ENCODE measurements at places on chromosomes 5 and 9.
A peak's percentile ranks its signal among the peaks of the same experiment; 100 is the strongest.

GRCh38 chr5:32654427-32654826 lies 56.7 kb upstream of the NPR3 start:
- no peak for DNase-seq

DNA sequence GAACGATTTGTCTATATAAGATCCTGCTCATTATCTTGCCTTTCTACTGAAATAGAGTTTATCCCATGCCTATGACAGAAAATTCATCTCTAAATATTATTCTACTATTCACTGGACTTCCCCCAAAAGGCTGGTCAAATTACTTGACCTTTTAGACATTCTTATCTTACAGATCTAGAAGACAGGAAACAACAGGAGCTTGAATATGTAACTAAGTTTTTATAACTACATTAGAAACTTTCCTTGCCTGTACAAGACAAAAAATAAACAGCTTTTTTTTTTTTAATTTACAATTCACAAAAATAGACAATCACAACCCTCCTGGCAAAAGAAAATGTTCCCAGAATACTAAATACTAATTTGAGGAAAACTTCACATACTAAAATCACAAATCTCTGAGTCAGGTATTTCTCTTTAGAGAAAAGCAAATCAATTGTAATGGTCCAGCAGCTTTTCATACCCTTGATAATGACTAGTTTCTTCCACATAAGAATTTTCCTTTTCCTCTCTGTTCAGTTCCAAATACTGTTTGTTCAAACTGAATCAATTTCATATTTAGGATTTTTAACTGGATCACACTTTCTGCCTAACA lies 68.6 kb downstream of the MLLT3 start:
- DNase-seq, result no peak

DNA sequence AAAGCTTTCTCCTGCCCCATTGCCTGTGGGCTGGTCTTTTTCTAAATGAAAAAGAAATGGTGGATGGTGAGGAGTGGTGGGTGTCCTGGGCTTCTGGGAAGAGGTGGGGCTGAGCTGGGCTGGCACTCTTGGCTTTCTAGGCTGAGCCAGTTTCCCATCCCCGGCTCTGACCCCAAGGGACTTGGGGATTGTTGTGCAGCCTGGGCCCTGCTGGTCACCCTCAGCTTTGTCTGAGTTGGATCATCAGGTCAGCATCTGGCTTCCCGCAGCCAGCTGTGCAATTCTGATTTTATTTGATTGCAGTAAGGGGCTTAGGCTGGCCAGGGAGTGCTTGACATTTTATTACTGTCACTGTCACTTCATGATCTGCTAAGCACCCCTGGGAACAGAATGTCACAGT lies 25.3 kb downstream of the GLRA1 start:
- no peak for DNase-seq

- DNase-seq, result no peak
These were observed 87.2 kb upstream of the DMRT1 start for GRCh38 chr9:754150-754931.

GRCh38 chr5:139390639-139391569 lies 1.2 kb upstream of the MZB1 start:
- DNase-seq, result no peak

DNA sequence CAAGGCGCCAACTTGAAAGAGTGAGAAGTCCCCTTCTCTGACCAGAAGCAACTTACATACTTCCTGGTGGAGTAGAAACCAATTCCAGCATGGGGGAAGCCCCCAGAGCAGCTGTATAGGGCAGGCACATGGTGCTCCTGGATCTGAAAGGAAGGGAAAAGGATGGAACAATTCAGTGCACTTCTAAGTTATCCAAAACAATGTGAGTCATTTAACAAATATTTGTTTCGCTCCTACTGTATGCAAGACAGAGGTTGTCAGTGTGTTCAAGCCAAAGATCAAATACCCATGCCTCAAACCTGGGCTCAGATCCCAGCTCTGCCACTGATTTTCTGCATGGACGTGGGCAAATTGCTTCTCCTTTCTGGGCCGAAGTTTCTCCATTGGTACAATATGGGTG lies 67.1 kb downstream of the LHX2 start:
- DNase-seq, result no peak

DNA sequence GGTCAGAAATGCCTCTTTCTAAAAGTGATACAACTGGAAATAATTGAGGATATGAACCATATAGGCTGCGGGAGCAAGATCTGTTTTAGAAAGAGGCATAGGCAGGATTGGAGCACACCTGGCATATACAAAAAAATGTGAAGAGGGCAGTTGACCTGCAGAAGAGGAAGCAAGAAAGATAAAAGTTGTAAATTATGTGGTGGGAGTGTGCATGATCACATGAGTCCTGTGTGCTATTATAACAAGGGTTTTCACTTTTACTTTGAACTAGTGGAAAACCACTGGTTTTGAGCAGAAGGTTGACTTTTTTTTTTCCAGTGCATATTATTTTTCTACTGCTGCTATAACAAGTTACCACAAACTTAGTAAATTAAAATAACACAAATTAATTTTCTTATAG lies 489.3 kb downstream of the ANXA1 start:
- no peak for DNase-seq

DNA sequence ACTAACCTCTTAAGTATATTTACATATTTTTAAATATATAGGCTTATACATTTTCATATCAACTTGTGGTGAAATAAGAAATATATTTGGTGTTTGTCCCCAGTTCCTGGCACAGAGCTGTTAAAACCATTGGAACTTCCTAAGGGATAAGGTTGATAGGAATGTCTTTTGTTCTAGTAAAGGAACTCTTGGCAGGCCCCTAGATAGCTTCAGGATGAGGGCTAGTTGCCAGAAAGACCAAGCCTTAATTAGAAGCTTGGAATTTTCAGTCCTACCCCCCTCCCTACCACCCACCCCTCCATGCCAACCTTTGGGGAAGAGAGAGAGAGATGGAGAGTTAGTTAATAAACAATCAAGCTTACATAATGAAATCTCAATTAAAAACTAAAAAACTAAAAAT lies 638.6 kb upstream of the ACO1 start:
- DNase-seq, result no peak

DNA sequence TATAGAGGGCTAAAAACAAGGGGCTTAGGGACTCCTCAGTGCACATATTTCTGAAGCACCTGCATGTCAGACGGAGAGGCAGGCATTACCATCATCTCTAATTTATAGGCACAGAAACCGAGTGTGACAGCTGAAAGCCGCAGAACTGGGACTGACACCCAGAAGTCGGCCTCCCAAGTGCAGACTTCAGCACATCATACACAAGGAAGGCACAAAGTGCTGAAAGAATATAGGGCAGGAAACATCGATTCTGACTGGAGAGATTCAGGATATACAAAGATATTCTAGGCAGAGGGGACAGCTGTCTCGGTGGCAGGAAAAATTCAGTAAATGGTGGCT lies 11.2 kb downstream of the MRPS27 start:
- no peak for DNase-seq

GRCh38 chr9:73143711-73144328 lies 7.8 kb upstream of the ANXA1 start:
- DNase-seq, result no peak

DNA sequence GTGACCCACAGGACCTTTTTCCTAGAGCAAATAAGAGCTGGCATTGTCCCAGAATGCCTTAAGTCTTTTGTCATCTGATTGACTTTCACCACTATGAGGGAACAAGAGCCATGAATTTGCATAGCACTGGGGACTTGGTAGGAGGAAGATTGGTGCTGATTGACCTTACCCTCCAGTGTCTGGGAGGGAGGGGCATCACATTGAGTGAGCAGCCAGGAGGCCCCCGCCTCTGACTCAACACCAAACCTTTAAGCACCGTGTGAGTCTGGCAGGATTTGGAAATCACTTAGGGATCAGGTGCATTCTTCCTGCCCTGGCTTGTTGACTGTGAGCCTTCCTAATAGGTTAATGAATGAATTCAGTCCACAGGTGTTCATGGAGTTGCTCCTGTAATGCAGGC lies 40.7 kb downstream of the WNK2 start:
- DNase-seq, result no peak

GRCh38 chr5:52825826-52826225 lies 38.1 kb downstream of the ITGA1 start:
- peak; percentile 94 for DNase-seq

DNA sequence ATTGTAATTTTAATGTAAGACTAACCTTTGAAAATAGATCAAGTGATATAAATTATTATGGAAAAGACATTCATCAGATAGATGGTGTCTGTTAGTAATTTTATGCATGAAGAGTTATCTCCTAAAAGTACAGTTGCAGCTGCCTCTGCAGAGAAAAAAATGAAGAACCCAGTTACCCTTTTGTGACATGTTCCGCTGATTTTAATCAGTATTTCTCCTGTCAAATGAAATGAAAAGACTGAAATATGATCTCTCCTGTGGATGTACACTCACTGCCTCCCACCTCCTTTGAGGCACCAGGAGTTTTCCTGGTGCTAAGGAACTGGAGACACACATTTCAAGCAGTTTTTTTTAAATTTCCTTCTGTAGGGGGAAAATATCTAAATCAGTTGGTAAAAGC lies 277.4 kb downstream of the KIF4B start:
- no peak for DNase-seq

GRCh38 chr5:58076483-58077257 lies 383.2 kb downstream of the PLK2 start:
- DNase-seq, result no peak

- DNase-seq, result no peak
These were observed 8.2 kb upstream of the DOCK8 start for GRCh38 chr9:206481-206880.

DNA sequence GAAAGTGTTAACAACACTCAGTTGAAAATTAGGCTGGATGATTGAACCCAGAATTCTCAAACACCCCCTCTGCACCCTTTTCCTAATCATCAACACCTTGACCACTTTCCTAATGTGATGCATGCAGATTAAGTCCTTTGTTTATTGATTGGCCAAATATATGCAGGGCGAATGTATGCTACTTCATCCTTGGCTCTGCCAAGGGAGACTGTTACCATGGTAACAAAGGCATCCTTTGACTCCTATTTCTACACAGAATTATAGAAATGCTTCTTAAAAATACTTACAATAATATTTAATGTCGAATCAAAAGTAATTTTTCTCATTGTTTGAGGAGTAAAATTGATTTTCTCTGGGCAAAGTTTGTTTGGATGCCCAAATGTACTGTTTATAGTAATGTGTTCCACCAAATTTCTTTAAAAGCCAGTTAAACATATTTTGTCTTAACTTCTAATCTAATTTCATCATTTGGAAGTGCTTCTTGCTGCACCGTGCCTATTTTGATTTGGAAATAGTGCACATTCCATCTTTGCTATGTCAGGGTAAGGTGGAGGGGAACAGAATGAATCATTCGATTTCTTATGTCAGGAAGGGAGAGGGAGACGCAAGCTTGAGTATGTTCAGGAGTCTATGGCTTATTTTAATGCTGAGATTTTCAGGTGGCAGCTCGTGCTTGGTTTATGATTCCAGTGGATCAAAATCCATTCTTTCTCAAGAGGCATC lies 1384.3 kb upstream of the WWC1 start:
- DNase-seq, result no peak

DNA sequence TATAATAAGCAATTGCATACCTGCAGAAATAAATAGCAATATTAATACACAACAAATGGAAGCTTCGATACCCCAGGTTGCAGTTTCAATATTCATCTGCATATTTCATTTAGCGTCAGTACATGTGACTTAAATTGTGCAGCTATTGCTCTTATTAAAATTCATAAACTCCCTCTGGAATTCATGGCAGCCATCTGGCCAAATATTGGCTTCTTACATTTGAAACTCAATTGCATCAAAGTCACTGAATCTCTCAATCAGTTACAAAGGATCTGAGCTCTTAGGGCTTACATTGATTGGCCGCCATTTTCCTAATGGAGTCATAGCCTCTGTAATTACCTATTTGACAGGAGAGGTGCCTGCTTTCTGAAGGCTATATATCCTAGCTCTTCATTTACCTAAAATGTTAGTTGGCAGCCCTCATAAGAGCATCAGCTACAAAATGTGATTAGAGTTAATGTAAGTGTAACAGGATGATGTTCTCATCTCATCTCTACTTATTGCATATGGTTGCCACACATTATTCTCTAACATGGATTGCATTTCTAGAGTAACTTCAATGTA lies 453.5 kb downstream of the CAAP1 start:
- no peak for DNase-seq

GRCh38 chr5:146745931-146746577 lies 132.5 kb downstream of the PPP2R2B start:
- DNase-seq, result no peak

- DNase-seq, result peak; percentile 14
These were observed 184.3 kb downstream of the CTNND2 start for GRCh38 chr5:11719888-11720481.

DNA sequence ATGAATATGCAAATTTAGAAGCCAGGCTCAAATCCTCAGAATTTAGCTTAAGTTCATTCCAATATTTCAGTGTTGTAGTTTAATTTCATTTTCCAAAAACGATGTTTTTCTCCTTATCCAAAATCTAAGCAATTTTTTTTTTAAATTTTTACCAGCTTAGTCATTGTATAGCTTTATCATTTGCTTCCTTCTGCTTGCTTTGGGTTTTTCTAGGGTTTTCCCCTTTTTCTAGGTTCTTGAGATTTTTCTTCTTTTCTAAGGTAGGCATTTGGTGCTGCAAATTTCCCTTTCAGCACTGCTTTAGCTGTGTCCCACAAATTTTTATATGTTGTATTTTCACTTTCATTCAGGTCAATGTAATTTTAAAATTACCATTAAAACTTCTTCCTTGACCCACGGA lies 34.4 kb upstream of the CCDC112 start:
- no peak for DNase-seq

GRCh38 chr9:113614843-113615648 lies 151.5 kb downstream of the RGS3 start:
- no peak for DNase-seq

DNA sequence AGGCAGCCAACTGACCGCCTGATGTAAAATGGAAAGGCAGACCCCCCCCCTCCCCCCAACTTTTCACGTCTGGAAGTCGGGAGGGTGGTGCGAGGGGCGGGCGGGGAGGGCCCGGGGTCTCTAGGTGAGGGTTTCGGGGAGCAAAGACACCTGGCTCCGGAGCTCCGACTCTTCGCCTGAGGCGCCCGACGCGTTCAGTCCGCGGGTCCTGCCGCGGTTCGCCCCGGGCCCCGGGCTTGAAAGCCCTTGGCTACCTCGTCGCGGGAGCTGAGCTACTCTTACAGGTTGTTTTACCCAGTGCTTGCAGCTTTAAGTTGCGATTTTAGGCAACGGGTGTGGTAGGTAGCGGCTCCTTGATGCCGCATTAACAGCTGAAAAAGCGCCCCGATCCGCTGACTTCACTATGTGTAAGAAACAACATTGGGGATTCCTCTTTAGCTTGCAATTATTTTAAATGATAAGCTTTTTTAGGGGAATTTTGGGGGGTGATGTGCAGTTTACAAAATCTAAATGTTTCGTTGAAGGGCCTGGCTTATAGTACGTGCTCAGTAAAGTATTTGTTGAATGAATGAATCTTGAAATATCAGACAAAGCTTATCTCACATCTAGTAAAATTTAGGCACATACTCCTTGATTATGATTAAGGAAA lies 722 bp downstream of the CDC42SE2 start:
- no peak for DNase-seq

GRCh38 chr9:129221979-129222635 lies 44.0 kb upstream of the IER5L start:
- no peak for DNase-seq

- no peak for DNase-seq
These were observed 5.8 kb upstream of the C5orf52 start for GRCh38 chr5:157665467-157666070.

All from CMK (cell line).